IMR-90 (cell line): ENCODE measurements at places on chromosomes 3 and 15. TPM values are rescaled to one million over a fixed set of nuclear protein-coding genes. Genes with fewer than 3 reads are reported as not detected.

The AP2M1 gene
- polyA plus RNA-seq = 1,065 and 1,068 TPM in 2 replicates

The CHRM5 gene
- polyA plus RNA-seq = 0.03 and 0.04 TPM in 2 replicates

The ITIH3 gene
- polyA plus RNA-seq = 0.94 and 1.3 TPM in 2 replicates

The CNBP gene
- polyA plus RNA-seq = 186 and 217 TPM in 2 replicates

GRCh38 chr3:47133641-47134040, 30.3 kb downstream of the SETD2 start:
- H3K27me3 ChIP-seq = no peaks in the 10 kb centered on the region
- DNase-seq = no peak
- no peaks in the 10 kb centered on the region for H3K4me1 ChIP-seq
- H3K27ac ChIP-seq = no peak overlapping the region

- H3K36me3 ChIP-seq = peaks cover 4% of the 10 kb centered on the region
- H3K27ac ChIP-seq = peak overlapping the region; percentile 53; the same call in 1 of the 2 replicates
- H3K27me3 ChIP-seq = no peaks in the 10 kb centered on the region
- DNase-seq = no peak
These were observed 36.7 kb upstream of the VILL start for GRCh38 chr3:37953707-37954394.

DNA sequence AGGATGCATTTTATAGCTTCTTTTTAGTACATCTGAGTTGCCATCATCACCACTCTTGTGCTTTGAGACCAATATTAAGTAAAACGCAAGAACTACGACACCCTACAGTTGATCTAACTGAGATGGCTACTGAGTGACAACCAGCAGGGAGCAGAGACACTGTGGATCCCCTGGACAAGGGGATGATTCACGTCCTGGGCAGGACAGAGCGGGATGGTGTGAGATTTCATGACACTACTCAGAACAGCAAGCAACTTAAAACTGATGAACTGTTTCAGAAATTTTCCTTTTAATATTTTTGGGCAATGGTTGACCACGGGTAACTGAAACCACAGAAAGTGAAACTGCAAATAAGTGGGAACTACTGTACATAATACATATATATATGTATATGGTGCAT, 299.2 kb downstream of the ADAMTS17 start:
- H3K36me3 ChIP-seq = no peaks in the 10 kb centered on the region
- no peak overlapping the region for H3K4me3 ChIP-seq
- H3K27me3 ChIP-seq = no peaks in the 10 kb centered on the region
- H3K27ac ChIP-seq = no peak overlapping the region
- DNase-seq = peak; percentile 10

- H3K4me3 ChIP-seq = no peak overlapping the region
- H3K36me3 ChIP-seq = peaks cover 18% of the 10 kb centered on the region
- H3K4me1 ChIP-seq = peaks cover 7% of the 10 kb centered on the region
- H3K27ac ChIP-seq = peak overlapping the region; percentile 31; the same call in 1 of the 2 replicates
- peak; percentile 69 for DNase-seq
These were observed 23.0 kb downstream of the HPS3 start for GRCh38 chr3:149152420-149152819.

DNA sequence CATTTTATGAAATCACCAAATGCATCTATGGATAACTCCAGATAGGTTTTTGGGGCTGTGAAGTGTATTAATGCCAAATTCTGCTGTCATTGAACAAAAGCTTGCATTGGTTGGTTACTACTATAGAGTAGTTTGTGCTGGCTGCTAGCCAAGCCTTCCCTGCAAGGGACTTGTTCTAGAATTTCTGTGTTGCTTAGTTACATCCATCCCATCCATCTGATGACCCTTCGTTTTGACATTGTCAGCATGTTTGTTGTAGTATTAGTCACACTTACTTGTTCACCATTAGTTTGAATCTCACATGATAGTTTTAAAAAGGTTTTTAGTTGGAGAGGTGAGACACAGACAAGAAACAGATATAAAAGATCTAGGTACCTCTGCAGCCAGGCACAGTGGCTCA, 7.0 kb upstream of the NIPA2 start:
- H3K27ac ChIP-seq = no peak overlapping the region
- H3K4me1 ChIP-seq = no peaks in the 10 kb centered on the region
- no peak overlapping the region for H3K4me3 ChIP-seq

DNA sequence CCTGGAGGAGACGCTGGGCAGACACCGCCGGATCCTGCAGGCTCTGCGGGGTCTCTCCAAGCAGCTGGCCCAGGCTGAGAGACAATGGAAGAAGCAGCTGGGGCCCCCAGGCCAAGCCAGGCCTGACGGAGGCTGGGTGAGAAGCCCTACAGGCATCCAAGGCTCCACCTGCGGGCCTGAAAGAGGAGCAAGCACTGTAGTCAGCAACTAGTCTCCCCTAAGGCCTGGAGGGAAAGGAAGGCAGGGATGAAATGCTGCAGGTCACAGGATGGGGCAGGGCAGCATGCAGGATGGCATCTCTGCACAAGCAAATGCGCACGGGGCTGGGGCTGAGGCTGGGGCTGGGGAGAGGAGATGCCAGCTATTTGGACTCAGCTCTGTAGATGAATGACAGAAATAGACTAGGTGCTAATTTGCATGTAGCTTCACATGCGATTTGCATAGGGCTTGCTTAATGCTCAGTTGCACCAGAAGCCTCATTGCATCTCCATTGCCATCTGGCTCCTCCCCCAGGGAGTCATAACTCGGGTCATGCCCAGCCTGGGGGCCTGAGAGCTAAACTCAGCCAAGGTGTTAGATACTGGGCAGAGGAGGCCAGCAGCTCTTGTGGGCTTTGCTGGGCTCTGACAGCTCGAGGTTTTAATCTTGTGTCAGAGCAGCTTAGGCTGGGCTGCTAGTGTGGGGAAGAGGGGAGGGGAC, 5.2 kb upstream of the CPLX3 start:
- no peaks in the 10 kb centered on the region for H3K36me3 ChIP-seq
- DNase-seq = no peak
- no peak overlapping the region for H3K4me3 ChIP-seq
- H3K27ac ChIP-seq = no peak overlapping the region
- no peaks in the 10 kb centered on the region for H3K4me1 ChIP-seq
- H3K27me3 ChIP-seq = peaks cover 49% of the 10 kb centered on the region

GRCh38 chr3:15535732-15536131, 14.2 kb upstream of the COLQ start:
- H3K27me3 ChIP-seq = no peaks in the 10 kb centered on the region
- DNase-seq = peak; percentile 15
- no peak overlapping the region for H3K4me3 ChIP-seq
- no peak overlapping the region for H3K27ac ChIP-seq
